ENCODE measurements at places on chromosomes 2 and 18.

- DNase-seq: no peak
Observed at GRCh38 chr18:44836263-44836662, 155.6 kb downstream of the SETBP1 start.

DNA sequence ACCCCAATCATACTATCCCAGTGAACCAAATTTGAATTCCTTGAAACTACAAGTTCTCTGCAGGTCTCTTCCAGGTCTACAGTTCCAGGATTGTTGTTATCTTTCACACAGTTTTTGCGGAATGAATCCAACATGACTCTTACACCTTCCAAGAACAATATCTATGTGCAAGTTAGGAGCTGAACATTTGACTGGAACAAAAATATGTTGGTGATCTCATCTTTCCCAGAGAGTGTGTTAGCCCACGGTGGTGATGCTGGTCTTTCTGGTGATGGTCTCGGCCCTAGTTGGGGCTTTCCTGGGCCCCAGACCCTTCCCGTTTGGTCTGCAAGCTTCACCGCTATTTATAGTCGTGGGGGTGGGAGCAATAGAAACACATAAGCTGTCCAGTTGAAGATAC lies 173.7 kb downstream of the TPGS2 start:
- no peak for DNase-seq

- peak; percentile 65 for DNase-seq
Observed at GRCh38 chr2:31523871-31524492, 56.8 kb downstream of the SRD5A2 start.

GRCh38 chr2:108459441-108459840 lies 10.4 kb downstream of the GCC2 start:
- DNase-seq: no peak

DNA sequence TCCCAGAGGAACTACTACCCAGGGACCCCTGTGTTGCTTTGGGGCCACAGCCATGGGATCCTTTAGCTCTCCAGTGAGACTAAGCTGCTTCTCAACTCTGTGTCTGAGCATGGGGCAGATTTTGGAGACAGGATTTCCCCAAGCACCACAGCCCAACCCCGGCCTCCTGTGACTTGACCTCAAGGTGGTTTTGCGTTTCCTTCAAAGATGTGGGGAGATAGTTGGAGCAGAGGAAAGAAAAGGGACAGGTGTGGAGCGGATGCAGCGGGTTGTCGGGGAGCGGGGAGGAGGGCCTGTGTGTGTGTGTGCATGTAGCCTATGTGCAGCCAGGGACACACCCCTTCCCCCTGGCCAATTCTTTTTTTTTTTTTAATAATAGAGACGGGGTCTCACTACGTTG lies 10.2 kb downstream of the ARID5A start:
- DNase-seq: no peak

DNA sequence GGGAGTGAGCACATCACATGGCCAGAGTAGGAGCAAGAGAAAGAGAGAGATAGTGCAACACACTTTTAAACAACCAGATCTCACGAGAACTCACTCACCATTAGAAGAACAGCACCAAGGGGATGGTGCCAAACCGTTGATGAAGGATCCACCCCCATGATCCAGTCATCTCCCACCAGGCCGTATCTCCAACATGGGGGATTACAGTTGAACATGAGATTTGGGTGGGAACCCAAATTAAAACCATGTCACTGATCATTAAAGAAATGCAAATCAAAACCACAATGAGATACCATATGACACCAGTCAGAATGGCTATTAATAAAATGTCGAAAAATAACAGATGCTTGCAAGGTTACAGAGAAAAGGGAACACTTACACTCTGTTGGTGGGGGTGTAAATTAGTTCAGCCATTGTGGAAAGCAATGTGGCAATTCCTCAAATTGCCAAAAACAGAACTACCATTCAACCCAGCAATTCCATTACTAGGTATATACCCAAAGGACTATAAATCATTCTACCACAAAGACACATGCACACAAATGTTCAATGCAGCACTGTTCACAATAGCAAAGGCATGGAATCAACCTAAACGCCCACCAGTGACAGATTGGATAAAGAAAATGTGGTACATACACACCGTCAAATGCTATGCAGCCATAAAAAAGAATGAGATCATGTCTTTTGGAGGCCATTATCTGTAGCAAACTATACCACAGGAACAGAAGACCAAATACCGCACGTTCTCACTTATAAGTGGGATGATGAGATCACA lies 137.1 kb downstream of the COL6A3 start:
- no peak for DNase-seq

- no peak for DNase-seq
Observed at GRCh38 chr2:234989183-234989701, 37.4 kb downstream of the SH3BP4 start.

Data from hematopoietic multipotent progenitor cell treated with erythropoietin and hydrocortisone succinate and interleukin-3 and kit ligand, for 17 days (in vitro differentiated cells).